IPS DF 19.7 (cell line): ENCODE measurements at places on chromosomes 16 and 17.

DNA sequence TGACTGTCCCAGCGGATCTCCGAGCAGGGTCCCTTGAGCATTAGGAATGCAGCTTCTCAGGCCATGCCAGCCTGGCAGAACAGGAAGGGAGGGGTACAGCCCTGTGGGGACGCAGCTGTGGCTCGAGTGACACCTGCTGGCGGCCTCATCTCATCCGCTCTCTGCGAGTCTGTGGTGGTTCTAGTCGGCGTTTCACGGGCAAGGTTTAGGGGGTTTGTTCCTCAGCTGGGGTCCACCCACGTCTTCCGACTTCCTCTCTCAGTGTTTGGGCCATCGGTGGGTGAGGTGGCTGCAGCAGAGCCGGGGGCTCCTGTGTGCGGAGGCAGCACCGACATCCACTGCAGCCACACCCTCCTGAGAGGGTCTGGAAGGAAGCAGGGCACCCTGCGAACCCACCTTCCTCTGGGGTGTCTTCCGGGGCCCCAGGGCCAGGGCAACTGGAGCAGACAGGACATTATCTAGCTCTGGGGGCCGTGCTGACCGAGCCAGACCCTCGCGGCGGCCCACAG lies 33.3 kb downstream of the JPH3 start:
- no peak for DNase-seq

- no peak for DNase-seq
Observed at GRCh38 chr17:79298799-79299198, 224.2 kb downstream of the ENGASE start.

DNA sequence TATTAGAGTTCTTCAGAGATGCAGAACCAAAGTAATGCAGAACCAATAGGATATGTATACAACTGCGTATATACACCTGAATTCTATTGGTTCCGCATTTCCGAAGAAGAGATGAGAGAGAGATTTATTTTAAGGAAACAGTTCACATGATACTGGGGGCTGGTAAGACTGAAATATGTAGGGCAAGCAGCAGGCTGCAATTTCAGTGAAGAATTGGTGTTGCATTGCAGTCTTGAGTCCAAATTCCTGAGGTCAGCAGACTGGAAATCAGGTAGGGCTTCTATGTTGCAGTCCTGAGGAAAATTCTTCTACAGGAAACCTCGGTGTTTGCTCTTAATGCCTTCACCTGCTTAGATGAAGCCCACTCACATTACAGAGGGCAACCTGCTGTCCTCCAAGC lies 128.2 kb upstream of the MED13 start:
- no peak for DNase-seq

DNA sequence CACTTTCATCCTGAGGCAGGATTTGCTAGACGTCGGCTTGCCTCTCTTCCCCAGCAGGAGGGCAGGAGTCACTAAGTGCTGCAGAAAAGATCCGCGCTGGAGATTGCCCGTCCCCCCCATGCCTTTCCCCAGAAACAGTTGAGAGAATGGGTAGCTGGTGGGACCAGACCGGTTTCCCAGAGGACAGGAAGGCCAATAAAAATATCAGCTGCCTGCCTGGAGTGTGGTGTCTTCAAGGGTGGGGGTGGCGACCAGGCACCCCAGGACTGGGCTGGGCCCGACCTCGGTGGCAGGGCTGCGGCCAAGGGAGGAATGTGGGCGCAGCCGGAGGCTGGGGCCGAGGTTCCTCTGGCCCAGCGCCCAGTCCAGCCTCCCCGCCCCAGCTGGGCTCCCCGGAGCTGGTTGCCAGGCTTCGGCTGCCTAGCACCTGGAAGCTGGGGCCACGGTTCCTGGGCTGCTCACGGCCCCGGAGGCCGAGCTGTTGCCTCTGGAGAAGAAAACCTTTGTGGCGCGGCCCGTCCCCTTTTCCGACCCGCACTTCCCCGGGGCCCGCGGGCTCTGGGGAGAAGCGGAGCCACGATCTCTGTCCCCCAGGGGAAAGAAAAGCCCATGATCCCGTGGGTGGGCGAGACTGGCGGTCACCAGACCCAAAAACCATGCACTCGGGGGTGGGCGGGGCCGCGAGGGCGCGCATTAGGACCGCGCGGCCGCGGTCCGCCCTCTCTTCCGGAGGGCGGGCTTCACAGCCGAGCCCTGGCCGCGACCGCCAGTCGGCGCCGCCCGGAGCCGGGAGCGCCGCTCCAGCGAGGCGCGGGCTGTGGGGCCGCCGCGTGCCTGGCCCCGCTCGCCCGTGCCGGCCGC lies at the start of gene TRAF4:
TRAF4 (plus strand) TSS at position 769 of the 861 bp plus-strand sequence. CDS start 102 bp downstream, outside the sequence.
- DNase-seq = peak; percentile 89

DNA sequence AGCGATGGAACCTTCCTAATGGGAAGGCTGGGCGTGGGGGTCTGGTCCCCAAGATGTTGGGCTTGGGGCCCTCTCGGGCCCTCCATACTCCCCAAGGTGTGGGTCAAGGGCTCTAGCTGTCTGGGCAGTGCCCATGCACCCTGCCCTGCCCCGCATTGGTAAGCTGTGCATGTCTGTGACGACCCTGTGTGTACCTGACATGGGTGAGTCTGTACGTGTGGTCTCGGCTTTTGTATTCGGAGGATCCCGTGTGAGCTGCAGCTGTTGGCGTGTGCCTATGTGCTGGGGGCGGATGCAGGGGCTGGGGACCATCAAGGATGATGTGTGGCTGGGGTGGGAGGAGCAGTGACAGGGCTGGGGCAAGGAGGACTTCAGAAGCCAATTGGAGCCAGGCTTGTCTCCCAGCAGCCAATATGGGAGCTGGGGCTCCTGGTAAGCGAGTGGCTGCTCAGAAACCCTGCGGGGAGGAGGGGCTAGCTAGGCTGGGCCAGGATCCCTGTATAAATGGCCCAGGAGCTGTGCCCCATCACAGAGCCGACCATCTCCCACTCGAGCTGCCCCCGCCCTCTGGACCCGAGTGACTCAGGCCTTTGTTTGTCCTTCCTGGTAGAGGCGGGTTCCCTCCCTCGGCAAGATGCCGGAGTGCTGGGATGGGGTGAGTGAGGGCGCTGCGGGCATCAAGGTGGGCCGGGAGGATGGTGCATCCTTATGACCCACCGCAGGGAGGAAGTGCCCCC lies at the start of gene NDRG4:
NDRG4 (plus strand) TSS at position 529 of the 737 bp plus-strand sequence; CDS start at position 635, 106 bp downstream.
- peak; percentile 78 for DNase-seq

DNA sequence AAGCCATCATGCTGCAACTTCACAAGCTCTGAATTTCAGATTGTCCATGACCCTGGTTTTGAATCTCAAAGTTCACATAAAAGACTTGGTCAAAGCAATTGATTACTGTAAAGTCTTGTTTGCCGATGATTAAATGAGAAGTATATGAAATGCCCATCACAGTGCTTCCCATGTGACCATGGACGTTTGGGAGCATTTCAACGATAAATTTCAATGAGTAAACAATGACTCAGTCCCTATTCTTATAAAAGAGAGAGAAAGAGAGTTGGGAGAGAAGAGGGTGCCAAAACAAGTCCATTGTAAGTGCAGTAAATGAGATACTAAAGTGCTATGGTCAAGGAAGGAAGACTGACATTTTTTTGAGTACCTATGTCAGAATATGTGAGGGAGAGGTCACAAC lies 276.9 kb downstream of the SOX9 start:
- no peak for DNase-seq

- DNase-seq = no peak
Observed at GRCh38 chr16:58931436-58931835, 197.3 kb upstream of the GOT2 start.

- no peak for DNase-seq
Observed at GRCh38 chr16:56611281-56611833, 3.0 kb downstream of the MT2A start.

DNA sequence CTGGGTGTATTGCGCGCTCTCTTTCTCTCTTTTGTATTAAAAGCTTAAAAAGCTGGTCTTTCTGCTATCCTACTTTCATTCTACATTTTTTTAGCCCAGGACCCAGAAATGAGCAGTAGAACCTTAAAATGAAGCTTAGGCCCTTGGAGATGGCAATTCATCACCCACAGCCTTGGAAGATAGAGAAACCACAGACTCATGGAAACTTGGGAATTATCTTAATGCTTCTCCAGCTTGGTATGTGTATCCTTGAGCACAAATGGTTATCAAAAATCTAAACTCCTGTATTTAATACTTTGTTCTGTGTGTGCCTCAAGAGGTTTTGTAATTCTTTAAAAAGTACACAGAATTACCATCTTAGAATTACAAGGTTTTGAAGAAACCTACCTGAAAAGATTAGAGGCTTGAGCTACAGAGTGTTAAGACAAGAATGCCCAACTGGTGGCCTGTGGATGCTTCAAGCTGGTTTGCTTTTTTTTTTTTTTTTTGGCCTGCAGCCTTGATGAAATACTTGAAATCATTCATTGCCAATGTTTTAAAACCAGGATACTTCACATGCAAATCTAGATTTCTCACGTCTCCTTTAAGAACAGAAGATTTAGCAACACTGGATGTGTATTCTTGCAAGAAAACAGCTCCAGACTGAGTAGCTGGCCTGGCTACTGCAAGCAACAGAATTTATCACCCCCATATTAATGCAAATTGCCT lies 105.0 kb downstream of the XYLT1 start:
- no peak for DNase-seq

DNA sequence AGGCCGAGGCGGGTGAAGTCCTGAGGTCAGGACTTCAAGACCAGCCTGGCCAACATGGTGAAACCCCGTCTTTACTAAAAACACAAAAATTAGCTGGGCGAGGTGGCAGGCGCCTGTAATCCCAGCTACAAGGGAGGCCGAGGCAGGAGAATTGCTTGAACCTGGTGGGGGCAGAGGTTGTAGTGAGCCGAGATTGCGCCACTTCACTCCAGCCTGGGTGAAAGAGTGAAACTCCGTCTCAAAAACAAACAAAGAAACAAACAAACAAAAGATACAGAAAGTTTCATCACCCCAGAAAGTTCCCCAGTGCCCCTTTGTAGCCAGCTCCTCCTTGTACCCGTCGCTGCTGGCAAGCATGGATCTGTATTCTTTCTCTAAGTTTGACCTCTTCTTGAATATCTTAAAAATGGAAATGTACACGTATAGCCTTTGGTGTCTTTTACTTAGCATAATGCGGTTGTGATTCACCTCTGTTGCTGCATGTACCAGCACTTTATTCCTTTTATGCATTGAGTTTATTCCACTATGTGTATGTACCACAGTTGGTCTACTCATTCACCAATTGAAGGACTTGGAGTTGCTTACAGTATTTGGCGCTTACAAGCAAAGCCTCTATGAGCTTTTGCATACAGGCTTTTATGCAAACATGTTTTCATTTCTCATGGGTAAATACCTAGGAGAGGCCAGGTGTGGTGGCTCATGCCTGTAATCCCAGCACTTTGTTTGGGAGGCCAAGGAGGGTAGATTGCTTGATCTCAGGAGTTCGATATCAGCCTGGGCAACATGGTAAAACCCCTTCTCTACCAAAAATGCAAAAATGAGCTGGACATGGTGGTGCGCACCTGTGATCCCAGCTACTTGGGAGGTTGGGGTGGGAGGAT lies 87.5 kb upstream of the CLEC18A start:
- no peak for DNase-seq

GRCh38 chr16:77822661-77823060 lies 34.3 kb downstream of the VAT1L start:
- no peak for DNase-seq

GRCh38 chr16:85387171-85387507 lies 226.0 kb upstream of the GSE1 start:
- DNase-seq = no peak

- DNase-seq = no peak
Observed at GRCh38 chr17:16872351-16873173, 99.4 kb downstream of the TNFRSF13B start.

DNA sequence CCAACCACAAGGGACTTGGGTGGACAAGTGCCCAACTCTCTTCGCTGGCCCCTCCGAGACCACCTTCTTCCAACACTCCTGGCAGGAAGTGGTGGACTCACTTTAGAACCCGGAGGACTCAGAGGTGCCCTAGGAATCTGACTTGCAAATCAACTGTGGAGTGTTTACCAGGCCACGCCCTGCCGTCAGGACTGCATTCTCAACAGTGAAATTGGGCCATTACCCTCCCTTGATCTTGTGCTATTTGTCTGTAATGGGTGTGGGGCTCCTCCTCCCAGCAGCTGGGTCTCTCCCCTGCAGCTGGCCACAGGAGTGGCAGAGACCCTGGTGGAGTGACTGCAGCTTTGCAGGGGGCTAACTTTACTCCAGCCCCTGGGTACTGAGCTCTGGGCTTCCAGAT lies 212.2 kb upstream of the RPL38 start:
- no peak for DNase-seq

DNA sequence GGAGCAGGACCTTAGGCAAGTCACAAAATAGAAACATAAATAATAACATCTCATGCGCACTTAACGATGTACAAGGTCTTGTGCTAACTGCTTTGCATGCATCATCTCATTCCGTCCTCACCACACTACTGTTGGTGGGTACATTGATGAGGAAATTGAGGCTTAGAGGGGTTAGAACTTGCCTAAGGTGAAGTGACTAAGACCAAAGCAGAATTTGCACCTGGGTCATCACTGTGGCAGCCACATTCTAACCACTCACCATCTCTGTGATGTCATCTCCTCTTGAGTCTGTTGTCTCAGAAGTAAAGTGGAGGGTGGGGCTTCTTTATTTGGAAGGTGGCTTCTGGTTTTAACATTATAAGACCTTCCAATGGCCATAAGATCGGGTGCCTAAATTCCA lies 20.4 kb upstream of the TRIM25 start:
- no peak for DNase-seq

- no peak for DNase-seq
Observed at GRCh38 chr17:31499771-31500554, 108.5 kb downstream of the RAB11FIP4 start.

GRCh38 chr17:77963441-77963840 lies 4.9 kb downstream of the TNRC6C start:
- DNase-seq = no peak

DNA sequence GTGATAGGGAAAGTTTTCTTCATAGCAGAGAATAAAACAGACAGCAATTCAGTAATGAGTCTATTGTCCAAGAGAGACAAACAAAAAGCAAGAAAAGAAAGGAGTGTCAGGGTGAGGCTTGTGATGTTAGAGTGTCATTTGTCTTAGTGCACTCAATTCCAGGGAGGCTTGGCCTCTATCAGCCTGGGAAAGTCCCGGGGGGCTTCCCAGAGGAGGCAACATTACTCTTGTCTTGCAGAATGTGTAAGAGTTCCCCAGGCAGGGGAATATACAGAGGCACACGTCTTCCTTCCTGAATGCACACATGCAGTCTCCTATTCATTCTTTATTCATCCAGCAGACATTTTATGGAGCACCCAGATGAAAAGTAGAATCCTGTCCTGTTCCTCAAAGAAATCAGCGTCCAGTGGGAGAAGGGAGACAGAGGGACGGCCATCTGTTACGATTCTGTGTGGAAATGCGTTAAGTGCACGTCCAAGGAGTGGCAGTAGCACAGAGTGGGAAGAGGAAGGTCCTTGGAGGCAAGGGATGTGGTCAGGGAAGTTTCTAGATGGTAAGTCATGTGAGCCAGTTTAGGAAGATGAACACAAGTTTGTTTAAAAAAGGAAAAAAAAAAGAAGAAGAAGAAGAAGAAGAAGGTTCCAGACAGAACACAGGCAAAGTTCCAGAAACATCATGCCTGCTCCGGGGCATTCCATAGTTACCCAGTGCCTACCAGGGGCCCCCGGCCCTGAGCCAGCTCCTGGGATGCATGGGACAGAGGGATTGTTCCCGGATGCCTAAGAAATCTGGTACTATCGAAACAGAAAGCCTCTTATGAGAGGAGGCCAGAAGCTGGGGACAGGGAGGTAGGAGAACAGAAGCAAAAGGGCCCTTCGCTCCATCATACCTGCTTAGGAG lies 21.1 kb downstream of the CACNG4 start:
- no peak for DNase-seq
